ENCODE measurements at places on chromosomes 7 and 10.

DNA sequence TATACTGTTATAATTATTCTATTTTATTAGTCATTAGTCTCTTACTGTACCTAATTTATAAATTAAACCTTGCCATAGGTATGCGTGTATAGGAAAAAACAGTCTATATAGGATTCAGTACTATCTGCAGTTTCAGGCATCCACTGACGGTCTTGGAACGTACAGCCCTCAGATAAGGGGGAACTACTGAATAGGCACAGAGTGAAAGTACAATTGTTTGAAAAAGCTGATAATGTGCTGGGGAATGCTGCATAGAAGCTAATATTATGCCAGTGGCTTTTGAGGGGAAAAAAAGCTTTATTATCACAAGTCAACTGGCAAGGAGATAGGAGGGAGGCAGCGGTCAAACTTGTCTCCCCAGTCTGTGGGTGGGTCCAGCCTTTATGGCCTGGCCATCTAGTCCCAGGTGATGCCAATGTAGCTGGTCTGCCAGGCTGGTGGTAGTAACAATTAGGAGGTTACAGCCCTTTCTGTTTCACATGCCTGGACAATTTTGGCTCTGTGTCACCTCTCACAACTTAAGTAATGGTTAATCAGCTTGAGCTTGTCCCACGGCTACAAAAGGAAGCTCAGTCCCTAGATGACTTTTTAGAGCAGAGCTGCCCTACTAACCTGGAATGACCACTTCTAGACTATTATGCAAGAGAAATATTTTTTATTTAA lies 8.3 kb upstream of the FMC1 start:
- no peak for DNase-seq

GRCh38 chr10:91105269-91105668 lies 115.2 kb upstream of the PCGF5 start:
- DNase-seq = no peak

DNA sequence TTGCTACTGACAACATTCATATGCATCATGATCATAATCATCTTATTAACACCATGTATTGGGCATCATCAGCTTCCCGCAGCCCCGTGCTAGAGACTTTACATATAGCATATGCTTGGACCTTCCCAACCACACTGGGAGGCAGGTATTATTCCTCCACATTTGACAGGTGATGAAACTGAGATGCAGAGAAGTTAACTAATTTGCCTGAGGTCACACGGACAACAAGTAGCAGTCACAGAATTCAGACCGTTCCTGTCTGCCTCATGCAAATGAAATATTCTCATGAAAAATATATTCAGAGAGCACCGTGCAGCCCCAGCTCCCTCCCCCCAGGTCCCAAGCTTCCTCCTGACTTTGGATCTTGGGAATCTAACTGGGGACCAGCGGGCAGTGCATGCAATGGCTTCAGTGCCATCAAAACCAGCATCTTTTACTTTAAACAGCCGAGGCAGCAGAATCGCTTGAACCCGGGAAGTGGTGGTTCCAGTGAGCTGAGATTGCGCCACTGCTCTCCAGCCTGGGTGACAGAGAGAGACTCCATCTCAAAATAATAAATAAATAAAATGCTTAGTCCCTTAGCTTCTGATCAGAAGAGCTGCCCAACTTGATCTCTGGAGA lies 112.2 kb upstream of the GPR26 start:
- peak; percentile 27 for DNase-seq

- DNase-seq = no peak
Observed at GRCh38 chr7:29482056-29482455, 81.6 kb upstream of the PRR15 start.

DNA sequence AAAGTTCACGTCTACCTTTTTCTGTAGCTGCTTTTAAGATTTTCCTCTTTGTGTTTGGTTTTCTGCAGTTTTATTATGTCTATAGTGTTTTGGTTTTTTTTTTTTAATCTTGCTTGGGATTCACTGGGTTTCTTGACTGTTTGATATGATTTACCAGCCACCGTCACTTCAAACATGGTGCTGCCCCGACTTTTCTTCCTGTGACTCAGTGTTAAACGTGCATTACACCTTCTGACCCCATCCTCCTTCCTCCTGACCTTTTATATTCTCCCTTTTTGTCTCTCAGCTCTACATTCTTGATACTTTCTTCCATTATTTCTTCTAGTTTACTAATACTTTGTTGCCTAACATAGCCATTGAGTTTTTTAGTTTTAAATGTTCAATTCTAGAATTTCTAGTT lies 61.5 kb downstream of the GNA12 start:
- DNase-seq = no peak

Measured in islet precursor cell (in vitro differentiated cells).